Smooth muscle cell of the coronary artery (primary cell): ENCODE measurements at places on chromosomes 6 and 20. TPM values are rescaled to one million over a fixed set of nuclear protein-coding genes. Genes with fewer than 3 reads are reported as not detected.

Gene GNRH2
- not detected in 2 replicates for total RNA-seq

Gene BMP7
- under 0.01 TPM in 1 of 2 replicates, not detected in the other for total RNA-seq

Gene SLC17A1
- total RNA-seq, result not detected in 2 replicates

Gene ABHD12
- total RNA-seq, result 27.5 and 34.0 TPM in 2 replicates
